ENCODE measurements at places on chromosomes 1 and 21. TPM values are rescaled to one million over a fixed set of nuclear protein-coding genes. Genes with fewer than 3 reads are reported as not detected.

GRCh38 chr1:112878321-112878720 lies 77.7 kb downstream of the SLC16A1 start:
- no peak for DNase-seq

GRCh38 chr1:40057310-40058030 lies 16.9 kb downstream of the CAP1 start:
- DNase-seq, result no peak

DNA sequence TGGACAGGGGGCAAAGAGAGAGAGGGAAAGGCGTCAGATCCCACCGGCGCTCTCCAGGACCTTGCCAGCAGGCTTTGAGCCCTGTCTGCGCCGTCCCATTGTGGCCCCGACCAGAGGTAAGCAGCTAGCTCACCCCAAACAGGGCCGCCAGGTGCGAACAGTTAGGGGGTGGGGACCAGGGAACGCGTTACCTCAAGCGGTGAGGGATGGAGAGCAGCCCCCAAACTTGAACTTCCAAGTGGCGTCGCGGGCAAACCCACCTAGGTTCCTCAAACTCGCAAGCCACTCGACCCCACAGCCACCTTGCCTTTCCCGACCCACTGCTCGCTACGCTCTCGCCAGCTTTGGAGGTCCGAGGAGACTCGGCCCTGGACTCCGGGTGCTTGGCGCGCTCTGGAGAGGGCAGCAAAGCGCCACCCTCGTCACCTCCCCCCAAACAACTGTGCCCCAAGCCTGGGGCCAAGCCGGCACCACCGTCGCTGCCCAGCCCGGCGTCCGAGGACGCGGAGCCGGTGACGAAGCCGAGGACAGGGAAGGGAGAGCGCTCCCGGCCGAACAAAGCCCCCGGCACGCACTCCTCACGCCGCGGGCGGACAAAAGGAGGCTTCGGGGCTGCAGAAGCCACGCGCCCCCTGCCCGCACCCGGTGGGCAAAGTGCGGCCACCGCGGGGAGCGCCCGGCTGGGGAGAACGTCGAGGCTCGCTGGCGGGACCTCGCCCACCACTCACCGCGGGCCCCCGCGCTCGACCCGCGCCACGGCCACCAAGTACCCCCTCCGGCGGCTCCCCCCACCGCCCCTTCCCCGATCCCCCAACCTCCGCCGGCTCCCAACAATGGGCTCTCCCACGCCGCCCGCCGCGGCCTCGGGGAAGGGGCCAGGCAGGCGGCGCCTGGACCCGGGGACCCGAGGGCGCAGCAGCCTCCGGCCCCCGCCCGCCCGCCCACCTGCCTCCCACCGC lies 976 bp downstream of the SSBP3 start:
- peak; percentile 41 for DNase-seq

- no peak for DNase-seq
Measured at GRCh38 chr1:33256221-33256470, 146 bp upstream of the ZNF362 start.

Gene CRYAA
- not detected for total RNA-seq

Gene FNBP1L
- 31.0 TPM for total RNA-seq

Gene POU3F1
- total RNA-seq, result not detected
